ENCODE measurements at places on chromosomes 5 and 9.

DNA sequence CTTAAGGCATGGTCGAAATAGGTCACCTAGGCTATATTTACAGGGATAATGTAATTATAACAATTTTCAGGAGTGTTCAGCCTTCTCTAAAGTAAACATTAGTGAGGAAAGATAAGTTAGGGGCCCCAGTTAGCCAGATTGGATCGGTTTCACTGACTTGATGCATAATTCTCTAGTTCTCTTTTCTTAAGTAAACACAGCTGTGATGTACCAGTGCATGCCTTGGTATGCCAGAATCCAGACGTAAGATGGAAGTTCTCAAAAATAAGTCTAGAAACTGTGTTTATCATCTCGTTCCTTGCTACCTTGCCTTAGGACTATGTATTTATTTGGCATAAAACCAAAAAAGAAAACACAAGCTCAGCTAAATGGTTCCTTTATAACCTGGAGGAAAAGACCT, 442.2 kb upstream of the CLINT1 start:
- no peak for DNase-seq

GRCh38 chr9:89346696-89347095, 28.4 kb downstream of the SECISBP2 start:
- no peak for DNase-seq

DNA sequence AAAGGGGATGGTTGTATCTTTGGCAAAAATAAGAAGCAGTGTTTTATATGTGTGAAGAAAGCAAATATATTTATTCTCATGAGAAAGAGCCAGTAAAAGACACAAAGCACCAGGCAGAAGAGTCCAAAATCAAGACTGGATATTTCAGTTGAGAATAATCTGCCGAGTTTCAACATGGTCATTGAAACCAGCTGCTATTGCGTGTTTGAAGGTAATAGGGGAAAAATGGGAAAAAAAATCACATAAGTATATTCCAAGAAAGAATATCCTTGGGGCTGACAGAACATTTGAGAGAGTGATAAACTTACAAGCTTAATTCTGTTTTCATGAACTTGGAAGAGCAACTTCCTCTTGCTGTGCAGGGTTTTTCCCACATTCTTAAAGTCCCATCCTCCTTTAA, 79.9 kb downstream of the ISOC1 start:
- DNase-seq: no peak

GRCh38 chr9:92522983-92523970, 12.5 kb downstream of the ECM2 start:
- no peak for DNase-seq

- DNase-seq: no peak
Observed at GRCh38 chr9:131854896-131855613, 115.2 kb upstream of the RAPGEF1 start.

DNA sequence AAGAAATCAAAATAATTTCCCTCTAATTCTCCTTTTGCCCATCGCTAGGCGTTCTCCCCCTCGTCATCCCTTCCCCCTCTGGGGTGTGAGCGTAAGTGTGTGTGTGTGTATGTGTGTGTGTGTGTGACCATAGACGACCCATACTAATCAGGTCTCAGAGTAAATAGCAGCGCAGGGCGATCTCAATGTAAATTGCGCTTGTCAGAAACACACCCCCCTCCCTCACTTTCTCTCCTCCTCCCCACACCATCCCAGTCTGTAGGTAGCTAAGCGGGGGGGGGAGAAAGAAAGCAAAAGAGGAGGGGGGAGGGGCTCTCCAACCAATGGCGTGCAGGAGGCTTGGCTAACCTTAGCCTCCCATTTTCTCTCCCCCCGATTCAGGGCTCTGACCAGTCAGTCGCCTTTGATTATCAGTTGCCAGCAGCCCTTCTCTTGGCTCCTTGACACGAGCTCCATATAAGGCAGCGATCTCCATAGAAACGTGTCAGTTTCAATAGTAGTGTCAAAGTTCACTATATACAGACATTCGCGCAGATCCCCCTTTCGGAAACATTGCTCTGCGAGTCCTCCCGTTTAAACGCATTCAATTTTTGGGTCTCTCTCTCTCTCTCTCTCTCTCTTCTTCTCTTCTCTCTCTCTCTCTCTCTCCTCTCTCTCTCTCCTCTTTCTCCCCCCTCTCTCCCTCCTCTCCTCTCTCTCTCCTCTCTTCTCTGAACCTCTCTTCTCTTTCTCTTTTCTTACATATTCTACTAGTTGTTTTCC, at the start of gene NR2F1:
Gene NR2F1, plus strand, starts transcription at position 546 of the 762 bp plus-strand sequence. CDS start 1,802 bp downstream, outside the sequence.
- no peak for DNase-seq

- DNase-seq: no peak
Observed at GRCh38 chr9:32371279-32371678, 13.2 kb upstream of the ACO1 start.

- no peak for DNase-seq
Observed at GRCh38 chr5:144130306-144130705, 40.2 kb downstream of the YIPF5 start.

DNA sequence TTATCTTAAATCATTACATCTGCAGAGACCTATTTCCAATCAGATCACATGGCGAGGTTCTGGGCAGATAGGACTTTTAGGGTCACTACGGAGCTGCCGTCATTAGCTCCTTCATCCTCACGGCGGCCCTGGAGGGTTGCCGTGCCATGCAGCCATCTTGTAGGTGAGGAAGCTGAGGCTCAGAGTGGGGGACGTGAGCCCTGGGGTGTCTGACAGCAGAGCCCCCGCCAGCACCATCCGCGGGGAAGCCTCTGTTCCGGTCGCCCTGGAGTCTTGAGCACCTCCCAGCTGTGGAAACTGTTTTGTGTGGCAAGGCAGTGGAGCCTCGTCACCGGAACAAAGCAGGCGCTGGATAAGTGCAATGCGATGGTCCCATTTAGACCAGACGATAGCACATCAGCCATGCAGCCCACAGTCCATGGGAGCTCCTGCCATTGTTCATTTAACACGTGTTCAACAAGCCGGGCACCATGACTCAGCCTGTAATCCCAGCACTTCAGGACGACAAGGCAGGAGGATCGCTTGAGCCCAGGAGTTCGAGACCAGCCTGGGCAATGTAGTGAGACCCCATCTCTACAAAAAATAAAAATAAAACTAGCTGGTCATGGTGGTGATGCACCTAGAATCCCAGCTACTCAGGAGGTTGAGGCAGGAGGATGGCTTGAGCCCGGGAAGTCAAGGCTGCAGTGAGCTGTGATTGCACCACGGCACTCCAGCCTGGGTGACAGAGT, 61.9 kb downstream of the KCNT1 start:
- DNase-seq: no peak

- no peak for DNase-seq
Observed at GRCh38 chr5:39968381-39968780, 543.6 kb upstream of the DAB2 start.

- DNase-seq: no peak
Observed at GRCh38 chr5:162068412-162068811, 839 bp downstream of the GABRG2 start.

- no peak for DNase-seq
Observed at GRCh38 chr5:38790891-38791290, 54.9 kb upstream of the OSMR start.

GRCh38 chr5:89015409-89015808, 132.4 kb upstream of the MEF2C start:
- DNase-seq: no peak

DNA sequence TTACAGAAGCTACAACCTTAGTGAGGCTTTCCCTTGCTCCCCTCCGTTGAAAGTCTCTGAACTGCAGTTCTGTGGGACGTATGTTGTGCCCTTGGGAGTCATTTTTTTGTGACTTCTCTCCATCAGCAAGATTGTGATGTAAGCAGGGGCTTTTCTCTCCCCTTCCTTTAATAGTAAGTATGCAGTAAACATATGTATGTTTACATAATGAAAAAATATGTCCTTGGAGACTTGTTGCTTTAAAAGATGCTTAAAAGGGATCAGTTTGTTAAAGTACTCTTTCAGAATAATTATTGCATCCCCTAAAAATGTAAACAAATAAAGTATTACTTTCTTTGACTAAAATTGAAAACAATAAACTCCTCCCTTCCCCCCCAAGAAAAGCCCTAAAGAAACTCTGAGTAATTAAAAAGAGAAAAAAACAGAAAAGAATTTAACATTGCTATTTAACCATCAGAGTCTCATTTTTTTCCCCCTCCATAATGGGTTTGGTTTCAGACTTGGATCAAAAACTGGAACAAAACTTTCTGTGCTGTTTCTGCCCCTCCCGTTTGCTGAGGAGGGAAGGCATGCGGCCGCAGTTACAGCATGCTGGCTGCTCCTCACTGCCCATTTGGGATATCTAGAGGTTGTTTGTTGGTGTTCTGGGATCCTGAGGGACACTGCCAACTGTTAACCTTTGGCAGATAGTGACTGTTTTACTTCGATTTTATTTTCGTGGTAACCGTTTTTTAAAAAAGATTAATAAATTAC, 40.2 kb downstream of the TRIO start:
- DNase-seq: no peak

DNA sequence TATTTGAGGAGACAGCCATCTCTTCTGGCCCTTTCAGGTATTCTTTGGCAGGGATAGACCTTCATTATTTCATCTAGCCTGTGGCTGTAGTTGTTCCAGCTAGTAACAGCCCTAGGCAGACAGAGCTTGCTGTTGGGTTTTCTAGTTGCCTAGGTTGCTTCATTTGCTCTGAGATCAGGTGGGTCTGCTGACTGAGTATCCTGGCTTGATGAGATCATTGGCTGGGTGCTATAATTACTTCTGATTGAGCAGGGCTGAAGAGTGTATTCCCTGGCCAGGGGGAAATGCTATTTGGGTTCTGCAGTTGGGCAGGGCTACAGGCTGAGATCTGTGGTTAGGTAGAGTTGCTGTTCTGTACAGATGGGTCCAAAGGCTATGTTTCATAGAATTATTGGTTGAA, 456.1 kb downstream of the PSAT1 start:
- DNase-seq: no peak

DNA sequence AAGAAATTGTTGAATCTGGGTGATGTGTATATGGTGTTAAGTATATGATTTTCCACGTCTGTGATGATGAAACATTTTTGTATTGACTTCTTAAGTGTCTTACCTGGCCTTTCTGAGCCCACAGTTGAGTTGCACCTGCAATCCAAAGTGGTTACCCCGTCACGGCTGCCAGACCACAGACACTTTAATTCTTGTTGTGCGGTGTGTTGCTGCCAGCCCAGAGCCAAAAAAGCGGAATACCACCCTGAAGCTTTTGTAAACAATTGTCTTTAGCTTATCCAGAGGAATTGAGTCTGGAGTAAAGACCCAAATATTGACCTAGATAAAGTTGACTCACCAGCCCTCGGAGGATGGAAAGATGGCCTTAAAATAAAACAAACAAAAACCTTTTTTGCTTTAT, 35.1 kb downstream of the MTAP start:
- DNase-seq: no peak

DNA sequence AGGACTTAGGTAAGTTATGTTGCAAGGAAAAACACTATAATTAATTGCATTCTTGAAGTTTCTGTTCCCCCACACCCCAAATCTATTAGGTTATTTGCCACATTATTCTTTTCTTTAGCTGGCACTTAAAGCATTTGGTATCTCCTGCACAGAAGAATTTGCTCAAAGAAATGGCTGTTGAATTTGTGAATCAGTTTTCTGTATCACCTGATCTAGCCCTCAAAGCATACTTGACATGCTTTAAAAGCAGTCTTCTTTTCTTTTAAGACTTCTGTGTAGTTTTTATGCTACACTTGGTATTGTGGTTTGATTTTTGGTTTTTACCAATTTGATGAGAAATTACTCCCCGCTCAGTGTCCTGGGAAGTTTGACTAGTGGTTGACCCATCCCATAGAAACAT, 69.1 kb downstream of the RIC1 start:
- DNase-seq: no peak

DNA sequence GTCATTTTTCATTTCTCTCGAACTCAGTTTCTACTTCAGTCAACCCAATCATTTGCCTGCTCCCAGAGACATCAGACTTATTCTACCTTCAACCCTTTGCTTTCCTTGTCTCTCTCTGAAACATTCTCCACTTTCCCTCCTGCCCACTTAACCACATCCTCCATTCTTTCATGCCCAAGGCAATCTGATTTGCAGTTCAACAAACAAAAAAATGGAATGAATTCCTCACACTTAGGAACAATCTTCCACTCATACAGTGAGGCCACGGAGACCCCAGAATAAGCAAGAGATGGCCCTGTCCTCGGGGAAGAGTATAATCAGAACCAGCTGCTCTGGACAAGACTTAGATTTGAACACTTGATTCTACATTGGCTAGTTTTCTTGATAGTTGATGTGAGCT, 180.5 kb downstream of the RFK start:
- DNase-seq: no peak

- DNase-seq: no peak
Observed at GRCh38 chr9:7201196-7201595, 443.4 kb downstream of the KDM4C start.

DNA sequence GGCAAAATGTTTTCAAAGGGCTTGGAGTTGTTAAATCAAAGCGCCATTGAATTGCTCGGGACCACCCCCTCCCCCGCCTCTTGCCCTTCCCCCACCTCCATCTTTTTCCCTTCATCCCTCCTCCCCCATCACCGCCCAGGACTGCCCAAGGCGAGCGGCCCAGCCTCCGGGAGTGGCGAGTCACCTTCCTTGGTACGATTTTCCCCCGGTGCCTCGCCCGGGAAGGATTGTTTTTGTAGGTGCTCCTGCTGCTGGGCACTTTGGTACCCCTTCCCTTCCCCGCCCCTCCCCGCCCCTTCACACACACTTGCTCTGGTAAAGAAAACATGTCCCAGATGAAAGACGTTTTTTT, 61.2 kb downstream of the TMEM174 start:
- DNase-seq: no peak

DNA sequence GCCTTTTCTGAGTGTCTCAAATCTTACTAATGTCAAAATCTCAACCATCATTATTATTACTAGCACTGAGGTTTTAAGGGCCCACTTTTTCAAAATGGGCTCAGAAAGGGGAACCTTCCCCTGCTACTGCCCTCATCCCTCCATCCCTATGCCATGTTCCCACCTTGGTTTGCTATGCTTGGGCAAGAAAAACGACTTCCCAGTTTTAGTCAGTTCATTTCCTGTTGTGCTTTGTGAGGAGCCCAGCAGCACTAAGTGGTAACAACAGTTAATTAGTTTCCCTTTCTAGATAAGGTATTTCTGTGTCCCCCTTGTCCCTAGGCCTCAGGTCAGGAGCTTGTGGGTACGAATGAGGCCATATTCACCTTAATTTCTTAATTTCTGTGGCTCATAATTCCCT, 595.2 kb downstream of the RAB3C start:
- DNase-seq: no peak

DNA sequence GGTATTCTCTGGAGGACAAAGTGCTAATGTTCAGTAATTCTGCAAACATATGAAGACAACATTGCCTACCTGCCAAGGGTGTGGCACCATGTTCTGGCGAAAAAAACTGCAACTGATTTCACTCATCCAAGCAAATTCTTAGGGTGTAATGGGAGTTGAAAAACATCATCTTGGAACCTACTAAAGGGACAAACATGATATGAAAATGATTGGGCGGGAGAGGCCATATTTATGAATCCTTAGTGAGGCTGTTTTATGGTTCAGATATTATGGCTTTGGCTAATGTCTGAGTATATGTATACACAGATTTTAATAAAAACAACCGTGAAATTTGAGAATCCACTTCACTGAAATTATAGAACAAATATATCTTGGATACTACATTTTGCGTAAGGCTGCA, 225.7 kb downstream of the ARL15 start:
- no peak for DNase-seq

- DNase-seq: no peak
Observed at GRCh38 chr9:138009803-138010690, 132.5 kb downstream of the CACNA1B start.

- no peak for DNase-seq
Observed at GRCh38 chr9:114164191-114164794, 9.0 kb downstream of the COL27A1 start.

Measured in cortex of kidney (tissue), 1 donor.